ENCODE measurements at places on chromosomes 7 and 10. TPM values are rescaled to one million over a fixed set of nuclear protein-coding genes. Genes with fewer than 3 reads are reported as not detected.

OPN4 gene
- total RNA-seq = not detected

PSD gene
- not detected for total RNA-seq

GRCh38 chr10:12590675-12591659 is 241.6 kb downstream of the CAMK1D start:
- DNase-seq = no peak

GRCh38 chr7:2523941-2524807 is 4.6 kb downstream of the LFNG start:
- peak; percentile 91 for DNase-seq

- no peak for DNase-seq
Observed at GRCh38 chr7:124881981-124882380, 47.6 kb downstream of the POT1 start.

DNA sequence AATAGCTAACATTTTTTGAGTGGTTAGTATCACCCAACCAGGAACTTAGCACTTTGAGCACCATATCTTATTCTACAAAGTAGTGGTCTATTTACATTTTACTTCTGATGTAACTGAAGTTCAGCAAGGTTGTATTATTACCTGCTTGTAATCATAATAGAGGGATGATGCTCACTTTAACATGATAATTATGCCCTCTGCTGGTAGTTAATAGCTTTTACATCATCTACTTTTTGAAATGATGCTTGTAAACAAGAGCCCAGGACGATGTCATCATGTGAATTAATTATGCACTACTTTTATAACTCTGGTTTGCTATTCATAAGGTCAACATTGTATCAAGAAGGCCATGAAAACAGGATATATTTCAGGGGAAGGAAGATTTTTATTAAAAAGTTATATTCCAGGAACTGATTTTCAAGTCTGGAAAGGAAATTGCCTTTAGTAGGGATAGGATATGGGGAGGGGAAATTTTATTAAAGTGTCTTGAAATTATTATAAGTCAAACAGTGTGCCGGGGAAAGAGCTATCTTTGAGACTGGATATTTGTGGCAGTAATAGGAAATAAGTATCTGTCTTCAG is 80.3 kb upstream of the SCIN start:
- peak; percentile 39 for DNase-seq

Measured in M059J (cell line).